ENCODE measurements at places on chromosomes 1 and 21. TPM values are rescaled to one million over a fixed set of nuclear protein-coding genes. Genes with fewer than 3 reads are reported as not detected.

The MAEL gene
- 1.1 TPM for total RNA-seq

The NR1I3 gene
- not detected for total RNA-seq

The TFF1 gene
- 1.1 TPM for total RNA-seq

The CCDC27 gene
- total RNA-seq: not detected

The CTPS1 gene
- total RNA-seq: 44.2 TPM

The NPHS2 gene
- total RNA-seq: not detected

The CROCC gene
- total RNA-seq: 24.2 TPM

The MTARC2 gene
- total RNA-seq: 22.2 TPM

DNA sequence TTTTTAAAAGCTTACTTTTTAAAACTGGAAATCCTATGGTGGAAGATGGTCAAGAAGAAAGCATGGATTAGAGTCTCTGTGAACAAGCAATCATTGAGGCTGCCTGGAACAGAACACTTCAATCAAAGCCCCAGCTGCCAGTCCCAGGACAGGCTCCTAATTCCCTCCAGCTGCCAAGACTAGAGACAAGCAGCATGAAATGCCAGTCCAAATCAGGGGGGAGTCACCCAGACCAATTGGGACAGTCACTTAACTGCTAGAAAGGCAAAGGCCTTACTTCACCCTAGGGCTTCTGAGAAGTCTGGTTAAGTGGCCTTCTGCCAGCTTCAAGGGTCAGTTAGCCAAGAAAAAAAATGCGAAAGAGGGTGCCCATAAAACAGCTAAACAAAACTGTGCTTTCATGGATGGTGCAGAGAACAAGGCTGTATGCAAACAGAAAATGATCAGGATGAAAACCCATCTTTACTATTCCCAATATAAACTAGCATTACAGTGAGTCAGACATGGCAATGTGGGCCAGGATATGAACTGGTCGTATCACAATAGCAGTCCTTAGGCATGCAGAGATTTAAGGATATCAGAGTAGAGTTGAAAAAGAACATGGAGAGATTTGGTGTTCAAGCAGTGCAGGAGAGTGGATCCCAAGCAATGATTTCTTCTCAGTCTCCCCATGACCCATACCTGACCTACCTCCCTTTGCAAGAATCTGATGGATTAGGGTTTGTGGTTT is 31.0 kb upstream of the MAN1A2 start:
- DNase-seq: no peak

- DNase-seq: no peak
These were observed 41.1 kb downstream of the MTR start for GRCh38 chr1:236836157-236836556.

DNA sequence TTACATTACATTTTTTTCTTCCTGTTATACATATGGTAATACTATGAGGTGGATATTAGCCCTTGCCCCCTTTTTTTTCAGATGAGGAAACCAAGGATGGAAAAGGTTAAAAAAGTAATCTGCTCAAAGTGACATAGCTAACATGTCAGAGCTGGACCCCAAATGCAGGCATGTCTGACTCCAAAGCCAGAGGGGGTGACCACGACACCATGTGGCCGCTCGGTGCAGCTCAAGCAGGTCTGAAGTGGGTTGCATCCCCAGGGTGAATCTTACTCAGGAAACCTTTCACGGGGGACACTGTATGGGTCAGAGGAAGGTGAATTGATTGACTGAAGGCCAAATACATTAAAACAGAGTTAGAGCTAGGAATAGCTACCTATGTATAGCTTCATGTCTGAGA is 34.8 kb downstream of the CD34 start:
- no peak for DNase-seq

GRCh38 chr1:8368956-8369639 is 51.2 kb downstream of the SLC45A1 start:
- DNase-seq: no peak

DNA sequence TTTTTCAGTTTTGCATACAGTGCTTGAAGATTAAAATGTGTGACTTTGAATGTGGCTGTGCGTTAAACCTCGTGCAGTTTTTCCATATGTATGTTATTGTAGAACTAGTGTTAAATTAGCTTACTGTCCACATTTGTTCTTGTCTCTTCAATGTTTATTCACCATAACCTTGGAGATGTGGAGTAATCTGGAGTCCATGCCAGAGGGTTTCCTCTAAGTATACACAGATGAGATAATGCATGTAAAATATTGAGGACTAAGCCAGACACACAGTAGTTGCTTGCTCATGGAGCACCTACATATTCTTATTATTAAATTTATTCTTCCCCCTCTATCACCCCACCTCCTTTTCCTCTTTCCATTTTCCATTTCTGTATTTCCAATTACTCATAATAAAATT is 7.7 kb upstream of the GIPC2 start:
- no peak for DNase-seq

GRCh38 chr1:209389258-209389657 is 194.3 kb upstream of the CAMK1G start:
- no peak for DNase-seq

GRCh38 chr1:166479052-166479631 is 312.3 kb upstream of the FAM78B start:
- DNase-seq: no peak

GRCh38 chr1:63937461-63938022 is 163.7 kb downstream of the ROR1 start:
- DNase-seq: no peak

- no peak for DNase-seq
These were observed 217.2 kb upstream of the IRF2BP2 start for GRCh38 chr1:234827181-234827580.

- DNase-seq: no peak
These were observed 175.4 kb downstream of the ZBTB18 start for GRCh38 chr1:244226435-244226834.

DNA sequence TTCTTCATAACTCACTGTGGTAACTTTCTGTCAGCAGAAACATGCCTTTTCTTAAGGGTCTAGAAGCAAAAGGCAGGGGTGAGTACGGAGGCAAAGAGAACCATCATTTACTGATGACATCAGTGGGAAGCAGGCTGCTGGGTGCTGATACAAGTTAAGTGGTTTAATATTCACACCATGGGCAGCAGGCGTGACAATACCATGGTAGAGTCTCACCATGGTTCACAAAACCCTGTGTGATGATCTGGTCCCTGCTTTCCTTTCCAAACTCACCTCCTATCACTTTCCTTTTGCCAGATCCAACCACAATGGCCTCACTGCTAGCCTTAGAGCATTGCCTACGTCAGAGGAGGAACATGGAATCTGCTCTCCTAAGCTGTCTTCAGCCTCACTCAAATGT is 8.7 kb downstream of the MAB21L3 start:
- no peak for DNase-seq

GRCh38 chr1:179807291-179807690 is 64.2 kb downstream of the FAM163A start:
- no peak for DNase-seq

DNA sequence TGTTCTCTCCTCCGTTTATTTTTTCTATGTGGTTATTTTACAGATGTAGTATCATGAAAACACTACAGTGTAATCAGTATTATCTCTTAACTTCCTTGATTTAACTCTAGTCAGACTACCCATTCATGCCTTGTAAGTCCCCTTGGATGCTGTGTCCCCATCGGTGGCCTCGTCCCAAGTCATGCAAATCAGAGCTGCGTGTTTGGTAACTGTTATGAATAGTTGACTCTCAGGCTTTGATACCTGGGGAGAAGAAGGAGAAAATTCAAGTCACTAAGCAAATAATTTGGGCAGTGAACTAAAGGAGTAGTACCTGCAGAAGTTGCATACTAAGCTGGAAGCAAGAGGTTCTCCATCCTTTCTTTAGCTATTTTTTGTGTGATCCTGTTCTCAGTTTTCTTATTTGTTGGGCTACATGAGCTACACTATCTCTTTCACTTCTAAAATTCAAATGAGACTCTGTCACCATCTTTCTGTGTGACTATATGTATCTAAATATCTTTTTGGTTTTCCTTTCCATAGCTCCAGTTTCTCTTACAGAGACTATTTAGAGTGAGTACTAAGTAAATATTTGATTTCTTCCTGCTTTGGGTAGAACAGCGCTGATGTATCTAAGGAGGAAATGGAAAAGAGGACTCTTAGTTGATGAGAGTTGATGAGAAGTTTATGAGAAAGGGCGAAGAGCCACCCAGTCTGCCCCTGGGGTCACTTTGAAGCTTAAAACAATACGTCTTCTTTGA is 50.9 kb downstream of the VANGL2 start:
- no peak for DNase-seq

- no peak for DNase-seq
These were observed 725 bp upstream of the ARPC5 start for GRCh38 chr1:183636334-183636682.

DNA sequence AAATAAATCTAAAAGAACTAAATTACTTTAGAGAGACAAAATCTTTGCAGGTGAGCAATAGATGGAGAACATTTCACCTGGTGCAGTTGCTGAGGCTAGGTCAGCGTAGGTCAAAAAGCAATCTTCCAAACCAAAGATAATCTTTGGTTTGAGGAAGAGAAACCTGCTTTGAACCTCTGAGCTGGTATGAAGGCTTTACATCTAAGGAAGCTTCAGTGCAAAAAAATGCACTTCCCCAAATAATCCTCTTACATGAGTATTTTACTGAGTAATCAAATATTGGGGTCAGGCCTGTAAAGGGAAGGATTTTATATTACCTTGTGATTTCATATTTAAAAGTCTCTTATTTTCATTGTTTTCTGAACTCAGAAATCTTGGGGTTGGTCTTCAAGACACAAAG is 223.6 kb downstream of the SRGAP2C start:
- DNase-seq: no peak

- DNase-seq: no peak
These were observed 72.7 kb downstream of the DIRAS3 start for GRCh38 chr1:67977756-67978155.

- DNase-seq: no peak
These were observed 429.8 kb upstream of the VAMP3 start for GRCh38 chr1:7341145-7341905.

DNA sequence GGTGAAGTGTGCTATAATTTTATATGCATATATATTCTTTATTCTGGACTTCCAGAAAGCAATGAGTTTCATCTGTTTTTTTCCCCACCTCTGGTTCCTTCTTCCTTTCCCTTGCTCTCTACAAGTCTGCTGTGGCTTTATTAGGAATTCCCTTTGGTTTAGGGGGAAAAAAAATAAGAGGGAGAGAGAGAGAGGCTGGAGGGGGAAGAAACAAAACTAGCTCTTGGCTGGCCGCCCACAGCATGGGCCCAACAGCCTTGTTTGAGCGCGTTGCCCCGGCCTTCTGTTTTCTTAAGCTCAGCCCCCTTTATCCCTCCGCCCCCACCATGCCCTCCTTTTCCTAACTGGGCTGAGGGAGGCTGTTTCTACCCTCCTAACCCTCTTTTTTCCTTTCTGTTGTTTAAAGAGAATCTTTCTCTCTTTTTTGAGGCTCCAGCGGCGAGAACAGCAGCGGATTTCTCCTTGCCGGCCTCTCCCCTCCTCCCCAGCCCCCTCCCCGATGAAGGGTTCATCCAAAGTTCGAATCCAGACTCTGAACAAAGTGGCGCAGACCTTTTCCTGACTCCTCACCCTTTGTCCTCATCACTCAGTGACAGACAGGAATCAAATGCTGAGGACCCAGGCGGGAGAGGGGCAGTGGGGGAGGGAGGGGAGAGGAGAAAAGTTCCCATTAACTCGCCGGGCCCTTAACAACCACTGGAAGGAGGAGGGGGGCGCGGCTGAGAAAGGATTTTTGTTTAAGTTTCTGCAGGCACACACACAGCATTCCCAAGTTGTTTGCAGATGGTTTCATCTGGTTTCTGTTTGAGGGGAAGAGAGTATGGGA is 29.7 kb downstream of the PBX1 start:
- peak; percentile 93 for DNase-seq

DNA sequence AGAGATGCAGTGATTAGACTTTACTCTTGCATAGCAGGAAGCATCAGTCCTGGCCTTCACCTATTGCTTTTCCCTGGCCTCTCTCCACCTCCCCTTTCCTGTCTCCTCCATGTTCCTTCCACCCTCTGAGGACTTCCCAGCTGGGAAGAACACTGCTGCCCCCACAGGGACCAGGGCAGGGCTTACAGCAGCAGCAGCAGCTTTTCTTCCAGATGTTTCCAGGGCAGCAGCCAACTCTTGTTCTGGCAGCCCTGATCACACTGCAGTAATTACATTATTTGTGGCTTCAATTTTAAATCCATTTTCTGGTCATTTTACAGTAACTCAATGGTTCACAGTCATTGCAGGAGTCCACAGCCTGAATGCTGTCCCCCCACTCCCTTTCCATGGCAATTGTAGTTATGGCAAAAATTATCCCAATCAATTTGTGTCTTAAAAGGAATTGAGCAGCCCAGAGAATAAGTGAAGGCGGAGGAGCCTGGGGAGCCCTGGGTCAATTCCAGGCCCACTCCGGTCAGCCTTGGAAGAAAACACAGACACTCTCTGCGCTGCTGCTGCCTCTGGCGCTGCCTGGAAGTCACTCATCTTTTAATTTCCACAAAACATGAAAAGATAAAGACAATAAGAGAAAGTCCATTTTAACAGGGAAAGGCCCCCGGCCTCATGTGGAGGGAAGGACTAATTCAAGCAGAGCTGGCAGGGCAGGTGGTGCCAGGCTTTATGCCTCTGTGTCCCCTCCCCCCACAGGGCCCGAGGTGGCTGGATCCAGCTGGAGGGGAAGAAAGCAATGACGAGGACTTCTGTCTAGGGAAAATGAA is 148.6 kb downstream of the GRIK3 start:
- no peak for DNase-seq

- DNase-seq: no peak
These were observed 397.7 kb downstream of the NTNG1 start for GRCh38 chr1:107538502-107538901.
